Pancreas (tissue), 10 donors: ENCODE measurements at places on chromosomes 7 and 10.

DNA sequence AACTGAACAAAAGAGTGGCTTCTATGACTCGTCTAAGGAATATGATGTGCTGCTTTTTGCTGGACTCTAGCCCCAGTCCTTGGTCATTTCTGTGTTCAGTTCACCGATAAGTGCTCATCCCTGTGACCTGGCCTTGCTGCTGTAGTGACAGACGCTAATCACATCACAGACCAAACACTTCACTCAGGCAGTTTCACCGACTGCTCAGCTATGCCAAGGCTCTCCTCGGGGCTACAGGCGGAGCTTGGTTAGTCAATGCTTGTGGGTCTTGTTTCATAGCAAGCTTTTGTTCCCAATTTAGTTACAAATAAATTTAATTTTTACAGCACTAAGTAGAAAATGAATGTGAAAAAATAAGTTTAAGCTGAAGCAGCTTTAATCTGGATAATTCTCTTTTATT, 190.8 kb upstream of the PRKCQ start:
- DNase-seq, result no peak

DNA sequence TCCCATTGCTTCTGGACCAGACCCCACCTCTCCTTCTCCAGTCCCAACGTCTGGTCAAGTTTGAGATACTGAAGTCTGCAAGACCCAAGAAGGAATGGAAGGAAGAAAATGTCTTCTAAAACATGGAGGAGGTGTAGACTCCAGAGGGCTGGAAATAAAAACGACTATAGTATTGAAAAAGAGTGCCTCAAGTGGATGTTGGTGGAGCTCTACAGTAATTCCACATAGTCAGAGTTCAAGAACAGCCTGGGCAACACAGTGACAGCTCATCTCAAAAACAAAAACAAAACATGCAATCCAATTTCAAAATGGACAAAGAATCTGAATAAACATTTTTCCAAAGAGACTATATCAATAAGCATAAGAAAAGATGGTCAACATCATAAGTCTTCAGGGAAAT, 2.3 kb upstream of the PCGF6 start:
- no peak for DNase-seq

- no peak for DNase-seq
These were observed 759.6 kb downstream of the NXPH1 start for GRCh38 chr7:9192969-9193368.

- peak; percentile 15 for DNase-seq
These were observed 161.2 kb downstream of the DNAJB6 start for GRCh38 chr7:157497744-157498651.

GRCh38 chr10:104038958-104039752, 46.5 kb downstream of the COL17A1 start:
- DNase-seq, result no peak

- no peak for DNase-seq
These were observed 15.7 kb downstream of the DNTT start for GRCh38 chr10:96319754-96320474.

DNA sequence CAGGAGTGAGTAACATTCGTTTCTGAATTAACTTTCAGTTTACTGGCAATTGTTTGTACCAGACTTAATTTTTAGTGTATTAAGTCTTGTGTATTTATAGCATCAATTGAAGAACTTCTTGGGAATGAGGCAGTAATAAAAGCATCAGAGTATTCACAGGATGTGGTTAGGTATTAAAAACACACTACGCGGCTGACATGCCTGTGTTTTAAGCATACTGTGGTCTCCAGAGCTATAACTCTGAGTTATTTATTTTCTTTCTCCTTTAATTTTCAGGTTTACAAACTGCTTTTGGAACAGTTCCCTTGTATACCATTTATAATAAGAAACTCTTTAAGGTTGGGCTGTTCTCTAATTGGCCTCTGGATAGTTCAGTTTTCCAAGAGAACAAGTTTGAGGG, 626.1 kb upstream of the NRG3 start:
- no peak for DNase-seq

DNA sequence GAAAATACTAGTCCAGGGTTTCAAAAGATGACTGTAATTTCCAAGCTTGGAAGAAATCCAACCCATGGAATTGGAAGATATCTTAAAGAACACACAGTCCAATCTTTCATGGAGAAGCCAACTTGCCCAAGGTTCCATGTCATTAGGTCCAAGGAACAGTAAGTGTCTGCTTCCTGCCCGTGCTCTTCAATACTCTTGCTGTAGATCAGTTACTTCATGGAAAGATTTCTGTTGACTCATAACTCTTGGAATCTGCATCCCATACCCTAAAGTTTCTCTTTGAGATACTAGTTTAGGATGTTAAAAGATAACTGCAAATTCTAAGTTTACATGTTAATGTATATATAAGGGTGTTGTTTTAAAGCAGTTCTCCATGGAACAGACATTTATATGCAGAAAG, 127.9 kb upstream of the SLC13A1 start:
- no peak for DNase-seq

DNA sequence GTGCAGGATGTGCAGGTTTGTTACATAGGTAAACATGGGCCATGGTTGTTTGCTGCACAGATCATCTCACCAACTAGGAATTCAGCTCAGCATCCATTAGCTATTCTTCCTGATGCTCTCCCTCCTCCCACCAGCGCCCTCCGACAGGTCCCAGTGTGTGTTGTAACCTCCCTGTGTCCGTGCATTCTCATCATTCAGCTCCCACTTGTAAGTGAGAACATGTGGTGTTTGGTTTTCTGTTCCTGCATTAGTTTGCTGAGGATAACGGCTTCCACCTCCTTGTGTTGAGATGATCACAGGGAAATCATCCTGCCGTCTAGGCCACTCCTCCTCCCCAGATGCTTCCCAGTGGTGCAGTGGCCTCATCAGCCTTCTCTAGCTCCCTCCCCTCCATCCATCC, 261.6 kb upstream of the GALNT17 start:
- no peak for DNase-seq

DNA sequence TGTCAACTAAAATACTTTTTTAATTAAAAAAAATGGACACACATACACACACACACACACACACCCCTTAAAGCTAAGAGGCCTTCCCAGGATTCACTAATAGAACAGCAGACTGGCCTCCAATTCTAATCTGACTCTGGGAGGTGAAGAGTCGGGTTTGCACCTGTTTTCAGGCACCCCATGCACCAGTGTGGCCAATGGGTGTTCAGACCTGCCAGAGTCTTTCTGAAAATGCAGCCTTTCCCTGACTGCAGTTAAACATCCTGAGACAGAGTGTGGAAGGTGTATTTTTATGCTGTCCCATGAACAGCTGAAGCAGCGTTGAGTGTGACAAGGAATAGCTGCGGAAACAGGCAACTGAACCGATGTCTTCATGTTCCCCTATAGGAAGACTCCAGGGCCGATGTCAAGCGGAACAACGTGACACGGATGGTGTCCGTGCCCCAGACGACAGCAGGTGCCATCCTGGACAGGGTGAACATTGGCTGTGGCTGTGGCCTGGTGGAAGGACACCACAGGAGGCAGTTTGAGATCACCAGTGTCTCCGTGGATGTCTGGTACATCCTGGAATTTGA, 74.6 kb upstream of the LYZL2 start:
- no peak for DNase-seq

DNA sequence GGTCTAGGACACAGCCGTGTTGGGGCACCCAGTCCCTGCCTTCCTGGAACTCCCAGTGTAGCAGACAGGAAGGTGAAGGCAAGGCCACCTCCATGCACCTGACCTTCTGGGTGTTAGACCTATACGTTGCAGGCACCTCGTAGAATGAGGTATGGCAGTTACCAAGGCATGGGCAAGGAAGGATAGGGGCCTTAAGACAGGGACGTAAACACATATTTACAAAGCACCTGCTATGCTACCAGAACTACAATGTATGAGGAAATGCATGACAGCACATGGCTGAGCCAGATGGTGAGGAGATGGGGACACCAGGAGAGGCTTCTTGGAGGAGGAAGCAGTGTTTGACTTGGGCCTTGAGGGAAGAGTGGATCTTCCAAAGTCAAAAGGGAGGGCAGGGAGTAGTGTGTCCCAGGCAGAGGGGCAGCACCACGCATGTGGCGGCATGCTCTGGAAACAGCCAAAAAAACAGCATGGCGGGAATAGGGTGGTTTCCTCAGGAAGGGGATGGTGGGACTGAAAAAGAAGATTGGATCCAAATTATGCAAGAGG, 231.2 kb downstream of the FANK1 start:
- no peak for DNase-seq

GRCh38 chr7:102898532-102898859, 14.3 kb upstream of the LRRC17 start:
- DNase-seq, result no peak

- no peak for DNase-seq
These were observed 184.9 kb downstream of the EMX2 start for GRCh38 chr10:117727421-117727820.

- no peak for DNase-seq
These were observed 125.1 kb downstream of the NT5C2 start for GRCh38 chr10:103067956-103068355.

DNA sequence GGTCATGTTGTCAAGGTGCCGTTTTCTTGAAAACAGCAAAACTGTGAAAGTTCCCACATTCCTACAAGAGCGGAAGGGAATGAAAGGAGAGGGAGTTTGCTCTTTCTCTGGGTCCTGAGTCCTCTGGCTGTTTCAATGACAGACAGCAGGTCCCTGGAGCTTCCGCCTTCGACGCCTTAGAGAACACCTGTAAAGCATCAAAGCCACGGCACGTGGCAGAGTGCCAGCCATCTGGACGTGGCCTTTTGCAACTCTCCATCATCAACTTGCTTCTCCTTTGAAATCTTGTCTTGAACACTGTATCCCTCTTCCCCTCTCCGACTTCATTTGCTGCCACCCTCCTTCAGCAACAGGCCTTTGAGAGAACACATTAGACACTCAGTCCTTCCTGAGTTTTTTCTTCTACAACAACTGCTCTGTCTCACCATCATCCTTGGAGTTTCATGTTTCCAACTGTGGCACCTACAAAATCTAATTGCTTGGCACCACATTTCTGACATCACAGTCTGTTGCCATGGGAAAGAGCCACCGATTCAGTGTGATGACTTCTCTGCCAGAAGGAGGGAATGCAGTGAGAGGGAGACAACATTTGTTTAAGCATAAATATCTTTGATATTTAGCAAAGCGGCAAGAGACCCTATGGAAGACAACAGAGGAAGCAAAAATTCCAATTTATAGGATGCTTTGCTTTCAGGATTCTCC, 204.9 kb upstream of the PTER start:
- no peak for DNase-seq

DNA sequence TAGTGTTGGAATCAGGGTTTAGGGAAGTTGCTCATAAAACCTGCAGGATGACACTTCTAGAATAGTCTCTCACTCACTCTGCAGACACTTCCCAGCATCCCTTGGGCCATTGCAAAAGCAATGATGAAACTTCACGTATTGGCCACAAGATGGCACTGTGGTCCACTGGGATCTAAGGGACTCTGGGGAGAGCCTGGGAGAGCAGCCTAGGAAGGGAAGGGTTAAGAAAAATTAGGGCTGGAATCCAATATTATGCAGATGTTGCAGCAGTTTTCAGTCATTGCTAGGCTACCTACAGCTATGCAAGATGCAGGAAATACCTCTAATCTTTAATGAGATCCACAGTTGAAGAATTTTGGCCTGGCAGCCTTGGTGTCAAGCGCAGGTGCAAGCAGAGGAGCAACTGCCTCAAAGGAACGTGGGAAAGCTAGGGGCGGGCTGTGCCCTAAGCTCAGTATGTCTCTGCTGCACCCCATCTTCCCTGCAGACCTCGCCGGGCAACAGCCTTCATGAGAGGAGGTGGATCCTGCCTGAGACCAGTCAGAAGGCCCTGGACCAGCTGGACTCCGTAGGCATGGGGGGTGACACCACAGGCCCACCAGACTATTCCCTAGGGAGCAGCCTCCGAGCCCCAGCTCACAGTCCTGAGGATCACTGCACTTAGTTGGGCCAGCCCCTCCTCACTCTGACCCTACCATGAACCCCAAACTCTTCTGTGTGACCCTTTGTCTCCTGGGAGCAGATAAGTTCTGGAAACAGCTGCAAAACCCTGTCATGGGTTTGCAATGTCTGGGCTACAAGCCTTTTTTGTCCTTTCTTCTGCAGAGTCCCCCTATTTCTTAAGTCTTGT, 127.9 kb upstream of the PRSS58 start:
- peak; percentile 12 for DNase-seq

DNA sequence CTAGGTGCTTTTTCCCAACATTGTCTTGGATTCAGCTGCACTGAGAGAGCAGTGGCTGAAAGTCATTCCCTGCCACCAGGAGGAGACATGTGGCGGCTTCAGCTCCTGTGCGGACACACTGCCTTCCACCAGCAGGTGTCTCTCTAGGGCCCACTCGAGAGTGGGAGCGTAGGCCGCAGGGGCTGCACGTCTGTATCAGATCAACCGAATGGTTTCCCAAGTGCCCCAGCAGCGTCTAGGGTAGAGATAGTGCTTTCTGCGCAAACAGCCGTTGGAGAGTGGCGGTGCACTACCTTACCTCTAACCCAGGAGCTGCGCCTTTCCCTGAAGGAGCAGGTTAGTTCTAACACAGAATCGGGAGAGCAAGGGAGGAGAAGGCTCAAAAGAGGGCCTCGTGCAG, 31.7 kb downstream of the PAPOLB start:
- peak; percentile 70 for DNase-seq

GRCh38 chr7:121373177-121373576, 22.9 kb downstream of the FAM3C start:
- DNase-seq, result no peak

- DNase-seq, result no peak
These were observed 24.1 kb upstream of the DNMBP start for GRCh38 chr10:100033766-100034418.

GRCh38 chr7:127437837-127438236, 45.3 kb upstream of the ZNF800 start:
- no peak for DNase-seq

- DNase-seq, result no peak
These were observed 288.0 kb upstream of the PITRM1 start for GRCh38 chr10:3460420-3461128.

GRCh38 chr7:76333511-76334101, 25.2 kb downstream of the YWHAG start:
- DNase-seq, result no peak

DNA sequence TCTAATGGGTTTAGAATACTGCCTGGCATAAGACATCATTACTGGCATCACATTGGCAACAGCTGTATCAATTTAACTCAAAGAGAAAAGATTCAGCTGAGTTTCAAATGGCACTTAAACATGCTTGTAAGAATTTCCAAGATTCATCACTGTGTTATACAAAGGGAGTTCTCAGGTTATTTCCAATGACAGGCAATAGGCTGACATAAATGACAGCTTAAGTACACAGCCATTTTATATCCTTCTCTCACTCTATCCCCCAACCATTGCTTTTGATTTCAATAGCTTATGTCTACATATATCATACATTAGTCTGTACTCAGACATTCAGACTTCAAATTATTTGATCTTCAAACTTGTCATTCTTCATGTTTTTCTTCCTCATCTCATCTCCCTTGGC, 45.5 kb upstream of the CABCOCO1 start:
- no peak for DNase-seq
